Nephron progenitor cell (in vitro differentiated cells): ENCODE measurements at places on chromosomes 4 and X.
A peak's percentile ranks its signal among the peaks of the same experiment; 100 is the strongest.

DNA sequence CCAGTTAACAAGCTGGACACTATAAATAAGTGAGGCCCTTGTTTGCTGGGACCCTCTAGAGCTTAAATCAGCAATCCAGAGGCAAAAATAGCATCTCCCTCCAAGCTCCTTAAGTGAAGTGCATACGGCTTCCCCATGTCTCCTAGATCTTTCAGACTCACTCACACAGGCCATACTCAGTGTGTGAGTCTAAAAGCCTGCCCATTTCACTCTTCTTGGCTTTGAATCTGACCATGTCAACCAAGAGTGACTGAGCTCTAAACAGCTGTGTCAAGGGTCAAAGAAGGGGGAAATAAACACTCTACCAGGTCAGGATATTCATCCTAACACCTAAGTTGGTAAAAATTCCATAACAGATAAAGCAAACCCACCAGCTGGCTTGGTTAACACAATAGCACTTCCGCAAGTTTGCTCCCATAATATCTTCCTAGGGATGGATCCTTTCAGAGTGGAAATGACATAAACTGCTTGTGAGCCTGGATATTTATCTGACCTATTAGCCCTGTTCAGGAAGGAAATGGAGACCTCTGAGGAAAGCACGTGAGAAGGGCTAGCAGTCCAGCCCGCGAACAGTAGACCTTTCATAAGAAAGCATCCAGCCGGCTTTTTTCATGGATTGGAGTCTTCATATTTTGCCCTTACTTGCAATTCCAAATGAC, 65.6 kb downstream of the MID1 start:
- no peak for DNase-seq

DNA sequence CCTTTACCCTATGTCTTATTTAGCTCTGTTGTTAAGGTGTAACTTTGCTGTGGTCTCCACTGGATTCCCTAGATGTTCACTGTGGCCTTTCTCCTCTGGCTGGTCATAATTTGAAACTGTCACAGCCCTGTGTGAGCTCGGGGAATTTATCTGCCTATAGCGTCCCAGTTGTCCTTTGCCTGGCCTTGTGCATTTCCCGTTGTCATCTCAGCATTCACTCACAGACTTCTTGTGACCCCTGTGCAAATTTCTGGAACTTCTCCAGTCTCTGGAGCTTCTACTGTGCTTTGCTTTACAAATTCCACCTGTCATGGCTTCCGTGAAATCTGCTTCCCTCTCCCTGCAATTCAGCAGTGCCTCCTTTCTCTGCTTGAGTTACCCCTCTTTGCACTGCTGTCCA, 106.7 kb downstream of the WWC2 start:
- no peak for DNase-seq

DNA sequence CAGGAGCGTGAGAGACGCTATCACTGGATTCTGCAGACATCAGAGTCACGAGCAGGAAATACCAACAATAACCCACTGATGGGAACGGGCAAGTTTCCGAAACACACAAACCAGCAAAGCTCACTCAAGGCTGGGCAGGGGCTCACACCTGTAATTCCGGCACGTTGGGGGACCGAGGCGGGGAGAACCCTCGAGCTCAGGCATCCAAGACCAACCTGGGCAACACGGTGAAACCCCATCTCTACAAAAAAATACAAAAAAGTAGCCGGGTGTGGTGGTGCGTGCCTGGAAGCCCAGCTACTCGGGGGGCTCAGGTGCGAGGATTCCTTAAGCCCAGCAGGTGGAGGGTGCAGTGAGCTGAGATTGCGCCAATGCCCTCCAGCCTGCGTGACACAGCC, 17.2 kb upstream of the GTPBP6 start:
- DNase-seq = no peak

DNA sequence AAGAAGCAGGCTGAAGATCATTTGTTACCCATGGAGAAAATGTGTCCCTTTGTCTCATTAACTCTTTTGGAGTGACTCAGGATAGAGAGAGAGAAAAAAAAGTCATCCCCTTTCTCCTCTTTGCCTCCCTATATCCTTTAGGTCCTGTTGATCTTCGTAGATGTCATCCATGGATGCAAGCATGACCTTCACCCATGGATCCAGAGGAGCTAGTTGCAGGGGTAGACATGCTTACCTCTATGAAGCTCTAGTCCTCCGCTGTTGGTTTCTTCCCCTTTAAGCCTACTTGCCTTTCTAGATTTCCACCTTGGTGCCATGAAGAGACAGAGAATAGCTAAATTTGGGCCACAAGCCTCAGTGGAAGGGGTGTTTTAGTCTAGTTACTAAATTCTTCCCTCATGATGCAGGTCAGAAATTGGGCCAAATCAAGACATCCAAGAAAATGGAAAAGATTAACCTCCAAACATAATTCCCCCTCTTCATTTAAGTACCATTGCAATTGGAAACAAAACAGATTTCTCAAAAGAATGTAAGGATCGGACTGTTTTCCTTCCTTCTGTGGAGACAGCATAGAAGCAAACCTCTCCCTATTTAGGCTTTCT, 178.4 kb downstream of the TECRL start:
- no peak for DNase-seq

DNA sequence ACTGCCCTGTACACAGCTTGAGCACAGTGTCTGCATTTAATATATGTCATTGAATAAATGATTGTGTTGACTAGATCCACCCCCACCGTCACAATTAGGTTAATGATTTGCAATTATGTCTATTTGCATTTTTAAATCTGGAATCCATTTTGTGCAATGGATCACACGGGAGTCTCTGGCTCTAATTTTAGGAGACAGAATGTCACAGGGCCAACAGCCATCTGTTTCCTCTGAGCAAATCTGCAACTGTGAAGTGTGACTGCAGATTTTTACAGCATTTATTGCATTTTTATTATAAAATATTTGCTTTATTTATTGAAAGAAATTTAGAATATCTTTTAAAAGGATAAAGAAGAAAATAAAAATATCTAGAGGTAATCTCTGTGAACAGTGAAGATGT, 316.8 kb downstream of the HS3ST1 start:
- DNase-seq = no peak

GRCh38 chrX:105477351-105477750, 256.9 kb upstream of the TEX13A start:
- no peak for DNase-seq

GRCh38 chr4:105162123-105162796, 15.6 kb downstream of the TET2 start:
- no peak for DNase-seq

DNA sequence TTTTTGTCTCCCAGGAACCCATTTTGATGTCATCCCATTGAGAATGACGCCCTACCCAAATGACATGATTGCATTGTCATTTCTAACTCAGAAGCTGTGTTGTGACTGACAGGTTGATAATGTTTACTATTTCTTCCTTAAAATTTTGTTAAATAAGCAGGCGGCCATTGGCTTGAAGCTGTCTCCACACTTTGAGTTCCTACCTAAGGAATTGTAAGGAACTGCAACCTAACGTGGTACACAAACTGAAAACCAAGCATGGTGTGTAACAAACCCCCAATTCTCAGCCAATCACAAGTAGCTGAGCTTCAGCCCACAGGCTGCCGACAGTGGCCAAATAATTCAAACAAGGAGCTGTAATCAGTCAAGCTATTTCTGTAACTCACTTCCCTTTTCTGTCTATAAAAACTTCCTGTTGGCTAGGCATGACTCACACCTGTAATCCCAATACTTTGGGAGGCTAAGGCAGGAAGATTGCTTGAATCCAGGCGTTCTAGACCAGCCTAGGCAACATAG, 2.9 kb upstream of the MND1 start:
- no peak for DNase-seq

DNA sequence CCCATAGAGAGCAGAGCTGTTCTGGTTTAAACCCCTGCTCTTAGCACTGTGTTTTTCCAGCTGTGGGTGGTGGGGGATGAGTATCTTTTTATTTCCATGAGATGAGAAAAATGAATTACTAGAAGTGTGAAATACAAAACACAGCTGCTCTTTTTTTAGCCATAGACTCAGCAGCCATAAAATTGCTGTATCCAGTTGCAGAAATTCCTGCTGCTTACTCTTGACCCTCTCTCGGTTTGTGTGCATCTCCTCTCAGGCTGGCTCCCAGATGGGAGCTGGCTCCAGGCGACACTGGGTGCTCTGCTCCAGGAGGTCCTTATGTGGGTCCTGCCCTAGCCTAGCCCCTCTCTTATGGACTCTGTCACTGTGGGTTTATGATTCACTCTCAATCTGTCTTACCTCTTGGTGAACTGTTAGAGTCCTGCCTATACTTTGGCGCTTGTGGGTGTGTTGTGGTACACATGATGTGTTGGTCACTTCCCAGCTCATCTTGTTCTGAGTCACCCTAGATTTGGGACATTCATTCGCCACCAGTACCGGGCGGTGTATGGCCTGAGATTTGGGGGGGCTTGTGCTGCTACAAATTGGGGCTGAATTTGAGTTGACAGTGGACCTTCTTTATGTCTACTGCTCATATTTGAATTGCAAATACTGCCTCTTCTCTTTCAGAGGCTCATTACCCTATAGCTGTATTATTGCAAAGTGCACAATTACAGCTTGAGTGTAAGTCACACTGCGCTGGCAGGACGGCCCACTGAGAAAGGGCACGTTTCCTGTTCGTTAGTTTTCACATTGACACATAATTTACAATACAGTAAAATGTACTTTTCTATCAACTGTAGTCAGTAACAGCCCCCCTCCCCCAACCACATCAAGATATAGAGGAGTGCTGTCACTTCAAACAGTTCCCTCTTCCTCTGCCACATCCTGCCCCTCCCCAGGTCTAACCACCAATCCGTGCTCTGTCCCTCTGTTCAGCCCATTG, 46.9 kb upstream of the MSANTD1 start:
- no peak for DNase-seq

- DNase-seq = no peak
These were observed 55.2 kb downstream of the IL13RA2 start for GRCh38 chrX:114962209-114962608.

DNA sequence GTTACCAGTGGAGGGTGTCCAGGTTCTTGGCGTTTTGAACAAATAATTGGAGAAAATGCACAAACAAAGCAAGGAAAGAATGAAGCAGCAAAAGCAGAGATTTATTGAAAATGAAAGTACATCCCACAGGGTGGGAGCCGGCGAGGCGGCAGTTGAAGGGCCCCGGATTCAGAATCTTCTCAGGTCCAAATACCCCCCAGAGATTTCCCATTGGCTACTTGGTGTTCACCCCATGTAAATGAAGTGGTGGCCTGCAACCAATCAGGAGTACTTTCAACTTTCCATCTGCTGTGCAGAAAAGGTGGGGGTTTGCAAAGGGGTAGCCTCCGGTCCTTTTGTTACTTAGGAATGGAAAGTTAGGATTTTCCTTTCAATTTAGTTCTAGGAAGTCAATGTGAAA, 1447.0 kb downstream of the C4orf33 start:
- DNase-seq = no peak

GRCh38 chr4:8910822-8911315, 39.2 kb upstream of the HMX1 start:
- no peak for DNase-seq

DNA sequence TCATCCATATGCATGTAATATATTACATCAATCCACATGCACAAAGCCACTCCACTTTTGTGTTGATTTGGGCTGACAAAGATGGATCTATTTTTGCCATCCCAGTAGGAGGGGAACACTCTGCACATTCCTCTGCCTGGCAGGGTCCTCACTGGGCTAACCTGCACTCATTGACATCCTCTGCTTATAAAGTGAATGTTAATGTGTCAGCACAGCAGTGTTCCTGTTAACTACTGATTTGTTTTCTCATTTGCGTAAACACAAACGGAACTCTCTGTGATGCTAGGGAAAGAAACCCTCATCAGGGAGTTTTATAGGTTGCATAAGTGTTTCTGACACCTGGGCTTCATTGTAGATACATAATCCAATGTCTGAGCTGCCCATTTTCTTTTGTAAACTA, 826.0 kb downstream of the RAB28 start:
- no peak for DNase-seq

DNA sequence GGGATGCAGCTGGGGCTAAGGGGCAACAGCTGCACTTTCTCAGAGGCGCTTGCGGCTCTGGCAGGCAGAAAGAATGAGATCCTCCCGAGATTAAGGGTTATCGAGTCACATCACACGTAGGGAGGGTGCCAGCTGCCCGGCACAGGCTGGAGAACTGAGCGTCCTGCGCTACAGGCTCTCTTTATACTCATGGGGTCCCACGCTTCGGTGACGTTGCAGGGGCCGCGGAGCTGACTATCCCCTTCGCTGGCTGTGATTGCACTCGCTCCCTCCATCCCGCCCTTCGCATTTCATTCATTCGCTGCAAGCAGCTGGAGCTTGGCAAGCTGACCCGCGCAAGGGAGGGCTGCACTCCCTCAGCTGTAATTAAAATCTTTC, at the start of gene TACR3:
Gene TACR3 (minus strand): TSS at position 156 of the 378 bp plus-strand sequence. CDS start 310 bp downstream, outside the sequence.
- DNase-seq = peak; percentile 46

DNA sequence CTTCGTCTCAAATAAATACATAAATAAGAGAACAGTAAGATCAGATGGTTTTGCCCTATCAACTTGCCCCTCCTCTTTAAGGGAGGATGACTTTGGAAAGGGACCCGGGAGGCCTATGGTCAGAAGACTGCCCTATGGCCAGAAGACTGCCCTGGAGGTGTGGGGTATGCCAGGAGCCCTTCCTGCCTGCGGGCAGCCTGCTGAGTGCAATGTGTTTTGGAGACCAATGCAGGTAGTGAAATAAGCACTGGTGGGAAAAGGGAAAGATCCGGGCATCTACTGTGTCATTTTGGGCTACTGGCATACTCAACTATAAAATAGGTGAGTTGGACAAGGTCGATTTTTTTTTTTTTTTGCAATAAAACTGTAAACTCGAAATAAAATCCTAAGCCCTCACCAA, 129.8 kb upstream of the SLC34A2 start:
- DNase-seq = no peak

DNA sequence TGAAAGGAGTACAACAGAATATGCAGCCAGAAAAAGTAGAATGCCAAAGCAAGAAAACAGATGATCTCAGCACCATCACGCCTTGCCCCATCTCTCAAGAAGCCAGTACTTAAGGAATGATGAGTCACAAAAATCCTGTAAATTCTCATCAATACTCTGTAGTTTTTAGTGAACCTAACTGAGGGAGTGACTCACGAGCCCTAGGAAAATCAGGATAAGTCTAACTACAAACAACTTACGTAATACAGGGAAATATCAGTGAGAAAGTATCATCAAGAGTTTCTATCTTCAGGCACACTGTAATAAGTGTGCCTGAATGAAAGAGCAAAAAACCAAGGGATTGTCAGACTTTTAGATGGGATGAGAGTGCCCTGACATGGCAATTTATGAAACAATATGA, 644.4 kb downstream of the STPG2 start:
- no peak for DNase-seq

DNA sequence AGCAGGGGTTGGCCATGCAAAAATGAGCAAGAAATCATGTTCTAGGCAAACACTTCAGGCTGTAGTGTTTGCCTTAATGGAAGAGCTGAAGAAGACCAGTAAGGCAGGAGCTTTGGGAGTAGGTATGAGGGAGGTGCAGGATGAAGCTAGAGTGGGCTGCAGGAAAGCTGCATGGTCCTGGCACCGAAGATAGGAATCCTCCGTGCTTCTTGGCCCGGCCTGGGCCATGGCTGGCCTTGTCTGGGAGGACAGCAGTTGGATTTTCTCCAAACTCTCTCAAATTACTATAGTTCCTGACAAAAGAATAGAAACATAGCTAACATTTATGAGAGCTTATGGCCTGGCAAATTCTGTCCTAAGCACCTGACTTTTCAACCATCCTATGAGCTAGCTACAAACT, 116.5 kb downstream of the UCHL1 start:
- no peak for DNase-seq
